ENCODE measurements at places on chromosomes 7 and 10.

GRCh38 chr10:94277450-94277849 lies 85.3 kb downstream of the NOC3L start:
- DNase-seq: no peak

DNA sequence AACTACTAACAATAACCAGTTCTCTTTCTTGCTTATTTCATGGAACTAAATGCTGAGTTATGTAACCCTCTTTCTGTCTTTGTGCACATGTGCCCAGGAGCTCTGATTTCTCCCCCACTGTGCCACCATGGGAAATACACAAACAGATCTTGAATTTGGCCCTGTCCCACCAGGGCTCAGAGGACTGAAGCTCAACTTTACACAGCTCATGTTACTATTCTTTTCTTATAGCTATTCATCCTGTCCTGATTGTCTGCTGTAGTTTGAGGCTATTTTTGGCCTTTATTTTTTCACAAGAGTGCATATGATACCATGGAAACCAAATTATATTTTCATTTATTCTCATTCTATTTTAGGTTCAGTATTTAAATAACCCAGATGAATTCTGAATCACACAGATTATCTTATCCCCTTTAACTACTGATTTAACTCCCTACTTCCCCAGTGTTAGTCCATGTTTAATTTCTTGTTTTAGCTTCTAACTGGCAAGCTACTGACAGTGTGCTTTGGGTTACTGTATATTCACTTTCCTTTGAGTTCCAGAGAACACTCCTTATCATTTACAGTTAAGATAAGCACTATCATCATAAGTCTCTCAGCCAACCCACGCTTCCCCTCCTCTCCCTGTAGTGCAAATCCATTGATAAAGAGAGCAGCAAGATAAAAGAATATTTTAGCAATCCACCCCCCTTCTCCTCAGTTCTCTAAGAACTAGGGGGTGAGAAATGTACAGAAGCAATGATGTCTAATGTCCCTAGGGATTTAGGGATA lies 71.8 kb upstream of the GSDME start:
- no peak for DNase-seq

DNA sequence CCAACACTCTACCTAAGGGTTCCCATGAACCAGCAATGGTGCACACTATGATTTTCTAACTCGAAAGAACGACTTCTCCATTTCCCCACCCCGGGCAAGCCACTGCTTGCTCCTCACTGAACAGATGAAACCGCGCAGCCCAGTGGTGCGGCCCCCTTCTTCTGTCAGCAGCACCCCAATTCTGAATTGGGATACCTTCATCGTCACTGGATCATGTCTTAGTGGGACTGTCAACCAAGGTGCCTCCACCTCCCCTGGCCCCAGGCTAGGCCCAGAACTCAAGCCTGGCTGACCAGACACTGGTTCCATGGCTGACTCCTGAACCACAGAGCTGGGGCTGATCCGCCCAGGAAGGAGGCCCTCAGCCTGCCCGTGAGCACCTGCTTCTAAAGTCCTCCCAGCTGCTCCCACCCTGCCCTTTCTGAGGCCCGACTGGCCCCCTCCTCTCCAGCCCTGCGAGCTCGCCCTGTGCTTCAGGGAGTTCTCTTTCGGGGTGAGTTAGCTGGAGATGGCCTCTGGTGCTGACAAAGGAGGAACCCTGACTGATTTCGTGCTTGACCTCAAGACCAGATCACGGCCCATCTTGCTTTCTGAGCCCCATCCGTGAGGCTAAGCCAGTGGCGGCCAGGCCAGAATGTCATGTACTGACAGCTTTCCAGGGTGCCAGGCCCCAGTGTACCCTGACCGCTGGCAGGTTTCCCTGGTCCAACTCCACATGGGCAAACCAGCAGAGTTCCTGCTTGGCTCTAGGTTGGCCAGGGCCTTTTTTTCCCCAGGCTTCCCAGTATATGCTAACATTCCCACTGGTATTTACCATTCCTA lies 44.5 kb downstream of the FAM53B start:
- DNase-seq: no peak

GRCh38 chr7:102273749-102274712 lies 12.6 kb upstream of the SH2B2 start:
- DNase-seq: no peak
